ENCODE measurements at places on chromosomes 13 and 19.

DNA sequence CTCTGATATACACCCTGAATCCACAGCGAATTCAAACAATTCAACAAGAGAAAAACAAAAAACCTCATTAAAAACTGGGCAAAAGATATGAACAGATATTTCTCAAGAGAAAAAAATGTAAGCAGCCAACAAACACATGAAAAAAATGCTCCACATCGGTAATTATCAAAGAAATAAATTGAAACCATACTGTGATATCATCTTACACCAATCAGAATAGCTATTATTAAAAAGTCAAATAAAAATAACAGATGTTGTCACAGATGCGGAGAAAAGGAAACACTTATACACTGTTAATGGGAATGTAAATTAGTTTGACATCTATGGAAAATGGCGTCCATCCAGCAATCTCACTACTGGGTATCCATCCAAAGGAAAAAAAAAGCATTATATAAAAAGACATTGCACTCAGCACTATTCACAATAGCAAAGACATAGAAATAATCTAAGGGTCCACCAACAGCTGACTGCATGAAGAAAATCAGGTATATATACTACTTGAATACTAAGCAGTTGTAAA, 1495.0 kb upstream of the PCDH20 start:
- no peak for DNase-seq

- no peak for DNase-seq
Observed at GRCh38 chr13:29065142-29065541, 245.0 kb downstream of the MTUS2 start.

GRCh38 chr13:48726711-48727110, 73.0 kb downstream of the CYSLTR2 start:
- DNase-seq = no peak

GRCh38 chr13:75325711-75326110, 156.3 kb downstream of the TBC1D4 start:
- DNase-seq = no peak

DNA sequence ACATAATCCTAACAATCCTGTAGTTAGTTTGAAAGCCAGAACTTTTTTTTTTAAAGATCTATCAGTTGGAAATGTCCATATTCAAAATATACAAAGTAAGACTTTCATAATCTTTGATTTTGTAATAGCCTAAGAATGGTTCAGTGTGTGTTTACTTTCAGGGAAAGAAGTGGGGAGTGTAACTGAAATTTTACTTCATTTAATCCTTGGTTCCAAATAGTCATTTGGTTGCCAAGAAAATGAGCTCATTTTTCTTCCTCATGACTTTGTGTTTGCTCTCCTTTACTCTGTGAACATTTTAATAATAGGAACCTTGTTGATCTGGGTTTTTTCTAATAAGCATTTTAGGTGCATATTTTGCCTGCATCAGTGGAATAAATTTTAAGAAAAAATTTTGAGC, 278.8 kb downstream of the SLITRK6 start:
- DNase-seq = no peak

DNA sequence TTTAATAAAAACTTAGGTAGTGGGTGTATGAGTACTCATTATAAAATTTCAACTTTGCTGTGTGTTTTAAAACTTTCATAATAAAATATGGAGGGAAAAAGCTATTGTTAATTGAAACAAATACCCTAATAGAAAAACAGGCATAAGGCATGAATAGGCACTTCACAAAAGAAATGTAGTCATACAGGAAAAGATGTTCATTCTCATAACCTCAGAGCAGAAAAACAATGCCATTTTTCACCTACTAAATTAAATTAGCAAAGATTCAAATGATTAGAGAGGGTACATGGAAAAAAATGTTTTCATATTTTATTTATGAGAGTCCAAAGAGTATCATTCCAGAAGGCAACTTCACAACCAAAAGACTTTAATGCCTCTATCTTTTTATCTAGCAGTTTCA, 20.6 kb upstream of the ELF1 start:
- DNase-seq = no peak

Measured in retina (tissue), 1 donor.